Trophoblast cell (in vitro differentiated cells and primary cell): ENCODE measurements at places on chromosomes 6 and 20.

DNA sequence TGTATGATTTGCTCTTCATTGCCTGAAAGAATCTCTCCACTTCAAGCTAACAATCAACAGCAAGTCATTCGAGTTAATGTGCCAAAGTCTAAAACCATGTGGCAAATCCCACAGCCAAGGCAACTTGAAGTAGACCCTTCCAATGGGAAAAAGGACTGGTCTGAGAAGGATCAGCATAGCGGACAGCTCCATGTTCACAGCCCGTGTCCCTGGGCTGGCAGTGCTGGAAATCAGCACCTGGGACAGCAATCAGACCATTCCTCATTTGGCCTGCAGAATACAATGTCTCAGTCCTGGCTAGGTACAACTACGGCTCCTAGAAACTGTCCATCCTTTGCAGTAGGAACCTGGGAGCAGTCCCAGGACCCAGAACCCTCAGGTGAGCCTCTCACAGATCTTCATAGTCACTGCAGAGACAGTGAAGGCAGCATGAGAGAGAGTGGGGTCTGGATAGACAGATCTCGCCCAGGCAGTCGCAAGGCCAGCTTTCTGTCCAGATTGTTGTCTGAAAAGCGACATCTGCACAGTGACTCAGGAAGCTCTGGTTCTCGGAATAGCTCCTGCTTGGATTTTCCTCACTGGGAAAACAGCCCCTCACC lies 1.1 kb downstream of the GJA10 start:
- DNase-seq, result peak; percentile 23

GRCh38 chr6:25404693-25405169 lies 125.6 kb downstream of the CARMIL1 start:
- DNase-seq, result no peak

DNA sequence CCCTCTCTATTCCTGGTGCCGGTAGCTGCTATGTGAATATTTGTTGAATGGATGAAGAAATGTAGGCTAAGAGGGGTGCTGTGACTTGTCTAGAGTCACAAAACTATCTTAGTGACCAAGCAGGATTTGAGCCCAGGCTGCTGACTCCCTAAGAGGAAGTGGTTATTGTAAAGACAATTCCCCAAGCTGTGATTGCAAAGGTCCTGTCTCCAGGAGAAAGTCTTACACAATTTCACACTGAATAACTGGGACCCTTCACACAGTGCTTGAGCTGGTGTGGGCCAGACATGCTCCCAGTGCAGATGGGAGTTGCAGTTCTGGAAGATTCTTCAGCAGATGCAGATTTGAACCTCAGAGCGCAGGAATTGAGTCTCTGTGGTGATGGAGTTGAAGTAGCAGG lies 38.1 kb downstream of the IYD start:
- DNase-seq, result no peak

GRCh38 chr6:52644253-52644652 lies 26.7 kb upstream of the TMEM14A start:
- DNase-seq, result no peak

GRCh38 chr6:80501636-80502035 lies 395.2 kb downstream of the BCKDHB start:
- DNase-seq, result no peak

- DNase-seq, result no peak
Observed at GRCh38 chr6:43793875-43794242, 23.8 kb downstream of the VEGFA start.

GRCh38 chr6:139395371-139395770 lies 20.9 kb upstream of the CITED2 start:
- DNase-seq, result no peak

DNA sequence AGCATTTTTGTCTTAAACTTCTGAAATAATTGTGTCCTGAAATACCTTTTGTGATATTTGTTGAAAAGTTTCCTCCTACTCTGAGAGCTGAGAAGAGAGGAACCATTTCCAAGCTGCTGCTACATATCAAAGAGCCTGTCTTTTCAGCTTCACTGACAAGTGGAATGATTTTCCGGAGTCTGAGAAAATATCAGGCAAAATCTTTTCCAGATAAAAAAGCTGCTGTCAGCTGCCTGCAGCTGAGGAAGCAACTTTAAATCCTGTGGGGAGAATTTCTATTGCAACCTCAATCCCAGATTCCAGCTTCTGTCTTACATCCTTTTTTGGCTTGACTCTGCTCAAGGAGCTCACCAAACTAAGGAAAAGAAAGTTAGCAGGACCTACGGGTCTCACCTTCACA lies 904.3 kb downstream of the PHF3 start:
- DNase-seq, result no peak

DNA sequence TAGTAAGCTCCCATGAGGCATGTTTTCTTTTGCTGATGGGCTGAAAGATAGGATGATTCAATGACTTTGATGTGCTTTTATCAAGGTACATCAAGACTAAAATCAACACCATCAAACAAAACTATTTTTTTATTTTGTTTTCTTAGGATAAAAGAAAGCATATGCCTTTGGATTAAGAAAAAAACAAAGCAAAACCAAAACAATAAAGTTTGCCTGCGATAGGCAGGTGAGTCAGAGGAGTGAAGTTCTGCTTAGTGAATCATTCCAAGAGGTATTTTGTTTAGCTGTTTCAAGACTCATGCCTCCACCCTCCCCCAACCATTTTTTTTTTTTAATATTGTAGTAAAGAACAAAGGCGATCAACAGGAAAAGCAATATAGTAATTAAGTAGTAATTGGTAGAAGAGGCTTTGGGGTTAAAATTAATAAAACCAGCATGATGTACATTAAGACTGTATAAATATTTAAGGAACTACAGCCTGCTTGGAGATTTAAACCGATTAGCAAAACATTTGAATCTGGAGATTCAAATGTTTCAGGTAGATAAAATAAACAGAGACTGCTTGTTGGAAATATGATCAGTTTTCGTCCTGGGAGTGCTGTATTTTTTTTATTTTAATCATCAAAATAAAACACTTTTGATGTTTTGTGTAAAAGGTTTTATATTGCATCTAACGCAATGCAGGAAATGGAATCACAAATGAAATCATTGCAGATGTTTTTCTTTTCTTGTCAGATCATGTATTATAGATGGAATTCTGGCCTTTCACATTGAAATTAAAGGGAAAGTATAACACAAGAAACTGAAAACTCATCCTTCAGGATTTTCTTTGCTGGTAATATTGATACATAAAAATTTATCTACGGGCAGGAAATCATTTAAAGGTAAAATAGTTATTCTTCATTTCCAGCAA lies 482.3 kb upstream of the MANEA start:
- peak; percentile 73 for DNase-seq

- peak; percentile 56 for DNase-seq
Observed at GRCh38 chr6:8707956-8708772, 272.8 kb upstream of the SLC35B3 start.

DNA sequence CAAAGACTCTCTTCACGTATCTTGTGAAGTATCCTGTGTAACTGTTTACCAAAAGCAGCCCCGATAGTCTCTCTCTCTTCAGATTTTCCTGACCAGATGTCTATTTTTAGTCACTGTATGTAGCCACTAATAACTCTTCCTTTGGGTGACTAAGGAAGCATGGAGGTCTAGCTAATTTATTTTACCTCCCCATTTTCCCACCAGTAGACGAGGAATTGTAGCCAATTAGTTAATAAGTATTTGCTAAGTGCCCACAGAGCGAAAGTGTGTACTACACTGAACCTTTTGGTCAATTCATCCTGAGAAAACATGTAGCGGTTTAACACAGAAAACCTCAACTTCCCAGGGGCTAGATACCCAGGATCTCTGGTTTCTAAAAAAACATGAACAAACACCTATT lies 180.6 kb downstream of the TBX18 start:
- no peak for DNase-seq

DNA sequence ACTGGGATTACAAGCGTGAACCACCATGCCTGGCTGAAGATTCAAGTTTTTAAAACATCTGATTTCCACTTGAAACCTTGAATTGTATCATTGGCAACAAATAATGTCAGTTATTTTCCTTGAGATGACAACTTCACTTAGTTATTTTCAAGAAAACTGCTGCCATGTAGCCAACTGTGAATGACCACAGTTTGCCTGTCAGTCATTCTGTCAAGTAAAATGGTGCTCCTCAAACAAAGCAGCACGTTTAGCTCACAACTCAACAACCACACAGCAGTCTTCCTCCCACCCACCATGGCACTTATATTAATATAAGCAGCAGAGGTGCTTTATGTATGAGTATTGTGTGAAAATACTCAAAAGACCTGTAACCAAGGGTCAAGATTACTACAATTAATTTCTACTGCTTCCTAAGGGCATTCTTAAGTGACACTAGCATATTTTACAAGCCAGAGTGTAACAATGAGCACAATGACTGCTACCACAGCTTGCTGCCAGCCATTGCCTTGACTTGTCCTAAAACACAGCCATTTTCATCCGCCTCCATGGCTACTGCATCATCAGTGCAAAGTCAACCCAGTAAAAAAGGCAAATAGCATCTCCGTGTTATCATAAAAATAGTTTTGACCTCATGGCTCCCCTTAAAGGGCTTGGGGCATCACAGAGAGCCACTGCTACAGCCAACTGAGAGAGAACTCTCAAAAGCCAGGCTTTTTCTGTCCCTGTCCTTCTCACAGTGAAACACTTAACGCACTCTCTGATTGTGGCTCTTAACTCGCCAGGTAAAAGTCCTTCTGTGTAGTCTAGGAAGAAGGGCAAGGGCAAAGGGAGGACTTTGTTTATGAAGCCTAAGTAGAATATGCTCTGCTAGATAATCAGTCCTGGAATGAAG lies 96.4 kb upstream of the TAB2 start:
- no peak for DNase-seq

GRCh38 chr6:69155467-69155866 lies 520.4 kb downstream of the ADGRB3 start:
- DNase-seq, result no peak

- no peak for DNase-seq
Observed at GRCh38 chr6:145904391-145904790, 59.8 kb downstream of the SHPRH start.

DNA sequence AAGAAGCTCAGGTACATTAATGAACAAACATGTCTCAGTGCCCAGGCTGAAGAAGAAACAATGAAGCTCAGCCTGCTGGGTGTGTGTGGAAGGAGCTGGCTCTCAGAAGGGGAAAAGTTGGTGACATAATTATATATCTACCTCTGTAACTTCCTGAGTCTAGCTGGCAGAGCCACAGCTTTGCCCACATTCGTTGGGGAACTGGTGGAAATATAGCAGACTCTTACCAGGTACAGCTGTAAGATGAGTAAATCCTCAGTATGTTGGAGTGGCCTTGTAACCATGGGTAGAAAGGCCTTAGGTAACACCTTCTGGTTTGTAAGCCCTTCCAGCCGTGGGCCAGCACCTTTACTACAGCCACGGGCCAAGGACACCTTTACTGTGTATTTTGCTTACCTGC lies 29.9 kb upstream of the PNRC1 start:
- no peak for DNase-seq

DNA sequence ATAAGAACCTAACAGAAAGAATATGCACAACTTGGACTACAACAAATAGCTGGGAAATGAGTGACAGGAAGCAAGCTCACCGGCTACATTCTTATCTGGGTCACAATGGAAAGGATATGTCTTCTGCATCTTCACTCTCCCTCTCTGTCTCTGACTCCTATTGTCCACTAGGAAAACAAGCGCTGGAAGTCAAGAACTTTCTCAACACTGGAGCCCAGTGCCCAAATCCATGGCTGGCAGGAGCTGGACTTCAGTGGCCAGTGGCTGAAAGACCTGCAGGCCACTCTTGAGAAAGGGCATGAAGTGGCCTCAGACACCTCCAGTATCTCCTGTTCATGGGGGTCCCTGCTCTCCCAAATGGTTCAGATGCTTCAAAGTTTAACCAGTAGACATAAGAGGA lies 62.0 kb downstream of the FAM50B start:
- DNase-seq, result no peak

DNA sequence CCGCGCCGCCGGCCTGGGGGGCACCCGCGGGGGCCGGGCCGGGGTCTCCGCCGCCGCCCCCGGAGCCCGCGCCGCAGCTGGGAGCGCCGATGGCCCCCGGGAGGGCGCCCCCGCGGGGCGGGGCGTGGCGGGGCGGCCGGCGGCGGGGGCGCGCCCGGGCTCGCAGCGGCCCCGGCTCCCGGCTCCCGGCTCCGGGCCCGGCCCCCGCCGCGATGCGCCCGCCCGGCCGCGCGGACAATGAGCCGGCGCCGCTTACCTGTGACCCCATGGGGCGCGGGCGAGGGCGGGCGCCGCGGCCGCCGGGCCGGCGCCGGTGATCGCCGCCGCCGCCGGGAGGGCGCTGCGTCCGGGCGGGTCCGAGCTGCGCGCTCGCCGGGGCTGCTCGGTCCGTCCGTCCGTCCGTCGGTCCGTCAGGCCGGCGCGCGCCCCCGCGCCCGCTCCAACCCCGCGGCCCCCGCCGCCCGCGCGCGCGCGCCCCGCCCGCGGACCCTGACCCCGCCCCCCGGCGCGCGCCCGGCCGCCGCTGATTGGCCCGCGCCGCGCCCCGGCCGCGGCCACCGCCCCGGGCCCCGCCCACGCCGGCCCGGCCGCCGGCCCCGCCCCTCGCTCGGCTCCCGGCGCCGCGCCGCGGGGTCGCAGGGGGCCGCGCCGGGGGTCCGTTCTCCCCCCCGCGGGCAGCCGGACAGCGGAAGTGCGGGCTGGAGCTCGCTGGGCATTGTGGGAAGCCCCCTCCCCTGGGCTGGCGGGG lies at the start of gene ZBTB46:
ZBTB46 (minus strand) TSS at position 424 of the 748 bp plus-strand sequence. CDS start 40,507 bp downstream, outside the sequence.
- DNase-seq, result no peak

- peak; percentile 33 for DNase-seq
Observed at GRCh38 chr20:4373454-4373853, 348.3 kb upstream of the PRND start.

- DNase-seq, result peak; percentile 10
Observed at GRCh38 chr6:125307150-125307838, 5.5 kb upstream of the HDDC2 start.

DNA sequence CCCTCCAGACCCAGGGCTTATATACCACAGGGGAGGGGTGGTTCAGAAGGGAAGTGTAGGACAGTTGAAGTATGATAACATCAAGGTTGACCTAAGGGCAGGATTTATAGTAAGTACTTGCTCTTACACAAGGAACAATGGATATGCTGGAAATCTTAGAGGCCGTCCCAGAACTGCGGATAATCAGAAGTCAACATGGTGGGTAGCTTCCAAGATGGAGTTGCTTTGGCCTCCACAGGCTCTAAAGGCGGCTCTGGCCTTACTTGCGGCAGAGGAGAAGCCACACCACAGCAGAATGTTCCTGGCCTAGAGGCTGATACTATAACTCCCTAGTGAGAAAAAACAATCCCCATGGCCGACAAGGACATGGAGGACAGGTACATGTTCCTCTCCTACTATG lies 344.7 kb downstream of the CDC5L start:
- no peak for DNase-seq

GRCh38 chr20:3101737-3102574 lies 17.4 kb upstream of the AVP start:
- DNase-seq, result no peak

GRCh38 chr6:27474172-27474465 lies 1.2 kb upstream of the ZNF184 start:
- DNase-seq, result peak; percentile 61

DNA sequence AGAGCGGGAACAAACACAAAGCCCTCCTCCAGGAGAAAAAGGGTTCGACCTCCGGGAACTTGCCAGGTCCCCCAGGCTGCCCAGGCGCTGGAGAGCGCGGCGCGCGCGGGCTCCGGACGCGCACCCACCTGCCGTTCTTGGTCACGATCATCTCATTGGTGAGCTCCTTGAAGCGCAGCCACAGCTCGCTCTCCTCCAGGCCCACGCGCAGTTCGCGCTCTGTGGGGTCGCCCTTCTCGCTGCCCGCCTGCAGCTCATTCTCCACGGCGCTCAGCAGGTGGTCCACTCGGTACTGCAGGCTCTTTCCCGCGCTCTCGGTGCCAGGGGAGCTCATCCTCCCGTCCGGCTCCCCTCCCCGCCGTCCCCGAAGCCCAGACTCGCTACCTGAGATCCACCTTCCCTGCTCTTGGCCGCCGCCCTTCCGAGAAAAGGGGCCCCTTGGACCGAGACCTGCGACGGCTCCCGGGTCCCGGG lies 356 bp downstream of the TBXT start:
- no peak for DNase-seq
